NCI-H460 (cell line): ENCODE measurements at places on chromosomes 7 and 10. TPM values are rescaled to one million over a fixed set of nuclear protein-coding genes. Genes with fewer than 3 reads are reported as not detected.

The GGCT gene
- total RNA-seq = 93.6 and 98.2 TPM in 2 replicates

The ZNF736 gene
- not detected in 2 replicates for total RNA-seq

The GPR141 gene
- total RNA-seq = not detected in 2 replicates

The NKX1-2 gene
- total RNA-seq = 0.02 TPM in 1 of 2 replicates, not detected in the other

The TUBAL3 gene
- 1.6 and 1.9 TPM in 2 replicates for total RNA-seq

The SORCS1 gene
- 0.20 TPM in 1 of 2 replicates, not detected in the other for total RNA-seq

The AKR1B15 gene
- total RNA-seq = 1.4 and 2.0 TPM in 2 replicates

The CFTR gene
- total RNA-seq = not detected in 2 replicates

The FFAR4 gene
- not detected in 2 replicates for total RNA-seq

The TRIM4 gene
- total RNA-seq = 31.3 and 39.0 TPM in 2 replicates

The FEZF1 gene
- 0.17 TPM in 1 of 2 replicates, not detected in the other for total RNA-seq

The GIMAP8 gene
- not detected in 2 replicates for total RNA-seq

The NEURL1 gene
- 0.14 TPM in 1 of 2 replicates, not detected in the other for total RNA-seq

The LAMB1 gene
- total RNA-seq = 144 and 146 TPM in 2 replicates

The SPDYE16 gene
- total RNA-seq = not detected in 2 replicates

The CCL26 gene
- 0.27 TPM in 1 of 2 replicates, not detected in the other for total RNA-seq

The RAB19 gene
- total RNA-seq = not detected in 2 replicates

The LEP gene
- not detected in 2 replicates for total RNA-seq

The KLF14 gene
- not detected in 2 replicates for total RNA-seq

The PCLO gene
- total RNA-seq = 0.17 and 1.5 TPM in 2 replicates

The GRK5 gene
- total RNA-seq = 0.40 and 0.79 TPM in 2 replicates

The ARID5B gene
- 1.4 and 1.5 TPM in 2 replicates for total RNA-seq

The CYP3A4 gene
- total RNA-seq = not detected in 2 replicates

The XRCC2 gene
- total RNA-seq = 9.4 and 12.3 TPM in 2 replicates

The PSD gene
- 0.29 and 0.32 TPM in 2 replicates for total RNA-seq

The FAM25C gene
- total RNA-seq = not detected in 2 replicates

The CYP2C18 gene
- not detected in 2 replicates for total RNA-seq

The ACBD7 gene
- total RNA-seq = 2.0 and 2.2 TPM in 2 replicates

The PPIF gene
- 84.5 and 96.5 TPM in 2 replicates for total RNA-seq

The CUZD1 gene
- total RNA-seq = 1.6 and 2.2 TPM in 2 replicates

The CALHM3 gene
- not detected in 2 replicates for total RNA-seq

The RBP4 gene
- total RNA-seq = not detected in 2 replicates

The ACSL5 gene
- total RNA-seq = not detected in 2 replicates

The LLCFC1 gene
- total RNA-seq = not detected in 2 replicates

The LRMDA gene
- total RNA-seq = 0.95 and 0.99 TPM in 2 replicates

The HEPACAM2 gene
- total RNA-seq = not detected in 2 replicates

The ADAM22 gene
- 3.3 and 3.6 TPM in 2 replicates for total RNA-seq

The NEUROD6 gene
- not detected in 2 replicates for total RNA-seq

The TYSND1 gene
- 23.1 and 26.4 TPM in 2 replicates for total RNA-seq

The C10orf67 gene
- total RNA-seq = 0.09 TPM in 1 of 2 replicates, not detected in the other

The SDK1 gene
- 1.1 and 1.7 TPM in 2 replicates for total RNA-seq

The AOC1 gene
- not detected in 2 replicates for total RNA-seq

The COMTD1 gene
- total RNA-seq = 27.2 and 31.7 TPM in 2 replicates

The CDK14 gene
- total RNA-seq = 0.94 and 1.2 TPM in 2 replicates

The PHF14 gene
- total RNA-seq = 41.2 and 43.6 TPM in 2 replicates

The HOXA3 gene
- 4.4 and 5.8 TPM in 2 replicates for total RNA-seq

The IGF2BP3 gene
- total RNA-seq = 78.9 and 85.4 TPM in 2 replicates

The PLEKHS1 gene
- not detected in 2 replicates for total RNA-seq

The IL6 gene
- 207 and 227 TPM in 2 replicates for total RNA-seq
